Stomach (tissue), 19 donors: ENCODE measurements at places on chromosomes 4 and X. TPM values are rescaled to one million over a fixed set of nuclear protein-coding genes. Genes with fewer than 3 reads are reported as not detected.

- no peak overlapping the region for H3K4me3 ChIP-seq
- H3K27me3 ChIP-seq = no peaks in the 10 kb centered on the region
- DNase-seq = no peak
Observed at GRCh38 chrX:68487254-68487653, 11.6 kb upstream of the YIPF6 start.

DNA sequence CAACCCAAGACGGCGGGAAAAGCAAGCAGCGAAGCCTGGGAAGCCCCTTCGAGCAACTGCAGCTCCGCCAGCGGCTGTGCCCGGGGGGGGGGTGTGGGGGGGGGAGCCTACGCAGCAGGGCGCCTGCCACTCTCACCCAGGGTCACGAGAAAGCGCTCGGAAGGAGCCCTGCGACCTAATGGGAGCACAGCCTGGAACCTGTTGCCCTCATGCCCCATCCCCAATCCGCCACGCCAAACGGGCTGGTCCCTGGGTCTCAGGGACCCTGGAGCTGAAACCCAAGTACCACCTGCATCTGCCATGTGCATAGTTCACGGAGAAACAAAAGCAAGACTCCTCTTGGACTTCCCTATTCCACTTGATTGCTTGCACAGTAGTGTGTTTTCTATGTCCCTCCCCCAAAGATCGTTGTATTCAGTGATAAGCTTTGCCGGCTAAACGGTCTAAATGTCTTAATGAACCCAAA is 359 bp upstream of the GAB3 start:
- peak overlapping the region; percentile 48 for H3K4me3 ChIP-seq
- H3K27ac ChIP-seq = peak overlapping the region; percentile 82
- peak; percentile 12 for DNase-seq
- H3K4me1 ChIP-seq = peaks cover 28% of the 10 kb centered on the region
- peaks cover 7% of the 10 kb centered on the region for H3K27me3 ChIP-seq

The PRMT9 gene
- total RNA-seq = 18.3 TPM

- H3K4me3 ChIP-seq = peak overlapping the region; percentile 35
- H3K36me3 ChIP-seq = no peaks in the 10 kb centered on the region
- no peaks in the 10 kb centered on the region for H3K27me3 ChIP-seq
- no peak overlapping the region for H3K27ac ChIP-seq
Observed at GRCh38 chrX:66164470-66164869, 423 bp downstream of the HEPH start.

The SLC2A9 gene
- 7.2 TPM for total RNA-seq

- no peaks in the 10 kb centered on the region for H3K4me1 ChIP-seq
- no peak overlapping the region for H3K27ac ChIP-seq
- H3K36me3 ChIP-seq = no peaks in the 10 kb centered on the region
- no peak for DNase-seq
- H3K4me3 ChIP-seq = no peak overlapping the region
Observed at GRCh38 chr4:117965622-117966021, 68.7 kb upstream of the NDST3 start.

DNA sequence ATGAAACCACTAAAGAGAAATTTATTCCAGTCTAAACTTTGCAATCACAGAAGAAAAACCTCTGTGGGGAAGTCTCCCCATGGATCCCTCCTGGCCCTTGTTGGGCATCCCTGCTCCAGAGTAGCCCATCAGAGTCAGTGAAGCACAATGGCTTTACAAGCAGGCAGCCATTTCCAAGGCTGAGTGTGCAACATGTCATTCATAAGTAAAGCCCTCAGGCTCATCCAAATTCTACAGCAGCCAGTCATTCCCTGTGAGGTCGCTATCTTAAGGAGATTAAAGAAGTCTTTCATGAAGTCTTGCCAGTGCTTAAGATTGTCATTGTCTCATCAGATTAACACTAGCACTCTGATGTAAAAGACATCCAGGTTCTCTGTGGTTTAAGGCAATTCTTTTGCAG is 17.0 kb upstream of the MAPK10 start:
- H3K27ac ChIP-seq = no peak overlapping the region
- no peak for DNase-seq
- H3K4me3 ChIP-seq = no peak overlapping the region
- no peaks in the 10 kb centered on the region for H3K27me3 ChIP-seq
- no peaks in the 10 kb centered on the region for H3K36me3 ChIP-seq

DNA sequence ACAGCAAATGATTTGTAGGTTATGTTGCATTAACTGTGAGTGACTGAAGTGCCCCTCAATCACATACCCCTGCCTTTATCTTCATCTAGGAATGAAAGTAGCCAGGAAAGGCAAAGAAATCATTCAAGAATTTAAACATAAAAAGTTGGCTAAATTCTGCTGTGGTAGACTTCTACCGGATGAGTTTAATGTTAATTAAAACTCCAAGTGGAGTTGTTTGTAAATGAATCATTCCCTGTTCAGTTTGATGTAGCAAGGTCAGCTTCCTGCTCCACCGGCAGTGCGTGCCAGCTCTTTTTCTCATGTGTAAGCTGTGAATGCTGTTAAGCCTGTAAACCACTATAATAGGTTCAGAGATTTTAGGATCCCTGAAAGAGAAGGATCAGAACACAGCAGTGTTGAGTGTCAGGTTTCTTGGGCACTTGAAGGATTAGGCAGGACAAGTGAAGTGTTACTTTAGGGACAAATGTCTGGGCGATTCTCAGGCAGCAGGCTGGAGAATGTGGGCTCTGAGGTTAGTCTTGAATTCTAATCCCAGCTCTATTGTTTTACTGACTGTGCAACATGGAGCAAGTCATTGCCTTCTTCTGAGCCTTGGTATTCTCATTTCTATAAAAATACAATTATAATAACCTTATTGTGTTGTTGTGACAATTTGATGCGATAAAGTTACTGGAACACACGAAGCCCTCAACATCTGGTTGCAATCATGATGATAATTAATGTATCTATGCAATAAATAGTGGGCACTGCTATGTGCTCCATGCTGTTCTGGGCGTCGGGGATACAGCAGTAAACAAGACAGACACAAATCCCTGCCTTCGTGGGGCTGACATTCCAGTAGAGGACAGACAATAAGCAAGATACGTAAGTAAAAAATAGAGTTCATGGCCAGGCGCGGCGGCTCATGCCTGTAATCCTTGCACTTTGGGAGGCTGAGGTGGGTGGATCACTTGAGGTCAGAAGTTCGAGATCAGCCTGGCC is 112.0 kb downstream of the SHROOM3 start:
- H3K27ac ChIP-seq = no peak overlapping the region
- H3K27me3 ChIP-seq = no peaks in the 10 kb centered on the region
- no peak overlapping the region for H3K4me3 ChIP-seq
- peaks cover 28% of the 10 kb centered on the region for H3K4me1 ChIP-seq
- peak; percentile 69 for DNase-seq
- no peaks in the 10 kb centered on the region for H3K36me3 ChIP-seq

GRCh38 chr4:11632483-11632882 is 203.8 kb upstream of the HS3ST1 start:
- no peaks in the 10 kb centered on the region for H3K4me1 ChIP-seq
- no peaks in the 10 kb centered on the region for H3K36me3 ChIP-seq
- H3K4me3 ChIP-seq = no peak overlapping the region
- H3K27ac ChIP-seq = no peak overlapping the region

GRCh38 chr4:38568768-38569167 is 95.2 kb upstream of the KLF3 start:
- DNase-seq = no peak
- no peaks in the 10 kb centered on the region for H3K27me3 ChIP-seq
- H3K4me1 ChIP-seq = peaks cover 24% of the 10 kb centered on the region
- no peaks in the 10 kb centered on the region for H3K36me3 ChIP-seq
- no peak overlapping the region for H3K4me3 ChIP-seq
- H3K27ac ChIP-seq = no peak overlapping the region

DNA sequence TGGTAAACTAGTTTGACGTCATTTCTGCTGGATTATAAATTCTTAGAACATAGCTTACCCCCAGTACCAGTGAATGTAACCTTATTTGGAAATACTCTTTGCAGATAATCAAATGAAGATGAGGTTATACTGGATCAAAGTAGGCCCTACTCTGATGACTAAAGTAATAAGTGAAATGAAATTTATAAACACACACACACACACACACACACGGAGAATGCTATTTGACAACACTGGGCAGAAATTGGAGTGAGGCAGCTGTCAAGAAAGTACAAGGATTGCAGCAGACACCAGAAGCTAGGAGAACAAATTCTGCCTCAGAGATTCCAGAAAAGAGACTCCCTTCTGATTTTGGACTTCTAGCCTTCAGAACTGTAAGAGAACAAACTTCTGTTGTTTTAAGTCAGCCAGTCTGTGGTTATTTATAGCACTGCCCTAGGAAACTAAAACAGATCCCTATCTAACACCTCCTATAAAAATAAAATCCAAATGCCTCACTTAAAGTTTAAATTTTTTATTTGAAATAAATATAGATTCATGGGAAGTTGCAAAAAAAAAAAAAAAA is 448.6 kb downstream of the PCDH18 start:
- no peak overlapping the region for H3K4me3 ChIP-seq
- H3K4me1 ChIP-seq = no peaks in the 10 kb centered on the region
- H3K27ac ChIP-seq = no peak overlapping the region
- no peaks in the 10 kb centered on the region for H3K27me3 ChIP-seq

The ASB5 gene
- total RNA-seq = 2.3 TPM

- peak; percentile 59 for DNase-seq
- H3K27ac ChIP-seq = peak overlapping the region; percentile 96
- H3K4me3 ChIP-seq = no peak overlapping the region
- peaks cover 51% of the 10 kb centered on the region for H3K4me1 ChIP-seq
Observed at GRCh38 chr4:54281054-54281766, 52.1 kb downstream of the PDGFRA start.
